Stimulated activated CD8-positive, alpha-beta memory T cell treated with anti-CD3 and anti-CD28 coated beads, Interleukin-7, amount 100 ng/mL, for 24 hours (primary cell): ENCODE measurements at places on chromosomes 7 and 10.

DNA sequence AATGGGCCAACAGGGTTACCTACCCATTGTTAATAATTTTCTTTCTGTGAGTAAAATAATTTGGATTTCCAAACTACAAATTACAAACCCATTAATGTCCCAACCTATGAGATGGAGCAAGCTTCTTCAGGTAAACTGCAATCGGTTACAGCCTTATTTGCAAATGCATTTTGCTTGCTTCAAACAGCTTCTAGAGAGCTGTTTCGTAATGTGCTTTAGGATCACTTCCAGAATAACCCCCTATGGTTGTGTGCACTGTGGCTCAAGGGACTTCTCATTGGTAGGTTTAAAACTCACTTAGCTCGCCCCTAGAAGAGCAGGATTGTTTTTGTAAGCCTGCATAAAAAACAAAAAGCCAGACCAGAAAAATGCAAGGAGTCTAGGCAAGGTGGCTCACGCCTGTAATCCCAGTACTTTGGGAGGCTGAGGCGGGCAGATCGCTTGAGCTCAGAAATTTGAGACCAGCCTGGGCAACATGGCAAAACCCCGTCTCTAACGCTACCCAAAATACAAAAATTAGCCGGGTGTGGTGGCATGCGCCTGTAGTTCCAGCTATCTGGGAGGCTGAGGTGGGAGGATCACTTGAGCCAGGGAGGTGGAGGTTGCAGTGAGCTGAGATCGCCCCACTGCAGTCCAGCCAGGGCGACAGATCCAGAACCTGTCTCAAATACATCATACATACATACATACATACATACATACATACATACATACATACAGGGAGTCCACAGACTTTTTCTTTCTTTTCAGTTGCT, 3.3 kb upstream of the MAP3K8 start:
- DNase-seq = no peak

- DNase-seq = no peak
These were observed 45.4 kb downstream of the FAM53B start for GRCh38 chr10:124698545-124699469.

DNA sequence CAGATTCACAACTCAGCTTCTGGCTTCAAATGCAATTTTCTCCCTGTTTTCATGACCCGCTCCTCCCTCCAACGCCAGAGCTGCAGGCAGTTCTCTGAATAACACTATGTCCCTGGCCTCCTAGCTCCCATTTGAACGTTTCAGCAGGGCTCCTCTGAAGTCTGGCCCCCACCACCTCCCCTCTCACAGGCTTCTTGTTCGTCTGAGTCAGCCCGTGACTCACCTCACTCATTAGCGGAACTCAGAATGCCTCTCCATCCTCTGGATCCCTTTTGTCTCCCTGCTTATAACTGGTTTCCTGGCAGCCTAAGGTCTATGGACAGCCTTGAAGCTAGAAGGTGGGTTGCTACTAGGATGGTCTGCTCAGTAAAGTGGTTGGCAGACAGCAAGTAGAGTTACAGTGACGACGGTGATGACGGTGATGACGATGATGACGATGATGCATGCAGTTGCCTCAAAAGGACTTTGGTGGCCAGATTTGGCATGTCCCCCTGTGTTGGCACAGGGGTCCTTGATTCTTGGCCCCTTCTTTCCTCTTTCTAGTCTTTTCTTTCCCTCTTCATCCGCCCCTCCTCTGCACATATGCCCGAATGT, 83.3 kb upstream of the MKLN1 start:
- no peak for DNase-seq

DNA sequence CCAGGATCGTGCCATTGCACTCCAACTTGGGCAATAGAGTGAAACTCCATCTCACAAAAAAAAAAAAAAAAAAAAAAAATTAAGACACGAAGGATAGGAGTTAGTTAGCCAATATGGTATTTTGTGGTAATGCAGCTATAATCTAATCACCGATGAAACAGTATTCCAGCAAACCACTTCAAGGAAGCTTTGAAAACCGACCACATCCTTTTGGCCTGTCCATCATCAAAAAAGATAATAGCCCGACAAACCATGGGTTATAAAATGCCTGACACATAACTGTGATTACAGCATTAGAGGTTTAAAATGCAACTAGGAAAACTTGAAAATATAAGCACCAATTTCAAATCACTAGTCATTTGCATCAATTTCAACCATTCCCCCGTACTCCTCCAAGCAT, 728.6 kb upstream of the C7orf33 start:
- no peak for DNase-seq

GRCh38 chr10:94546049-94546900, 687 bp downstream of the HELLS start:
- DNase-seq = no peak

DNA sequence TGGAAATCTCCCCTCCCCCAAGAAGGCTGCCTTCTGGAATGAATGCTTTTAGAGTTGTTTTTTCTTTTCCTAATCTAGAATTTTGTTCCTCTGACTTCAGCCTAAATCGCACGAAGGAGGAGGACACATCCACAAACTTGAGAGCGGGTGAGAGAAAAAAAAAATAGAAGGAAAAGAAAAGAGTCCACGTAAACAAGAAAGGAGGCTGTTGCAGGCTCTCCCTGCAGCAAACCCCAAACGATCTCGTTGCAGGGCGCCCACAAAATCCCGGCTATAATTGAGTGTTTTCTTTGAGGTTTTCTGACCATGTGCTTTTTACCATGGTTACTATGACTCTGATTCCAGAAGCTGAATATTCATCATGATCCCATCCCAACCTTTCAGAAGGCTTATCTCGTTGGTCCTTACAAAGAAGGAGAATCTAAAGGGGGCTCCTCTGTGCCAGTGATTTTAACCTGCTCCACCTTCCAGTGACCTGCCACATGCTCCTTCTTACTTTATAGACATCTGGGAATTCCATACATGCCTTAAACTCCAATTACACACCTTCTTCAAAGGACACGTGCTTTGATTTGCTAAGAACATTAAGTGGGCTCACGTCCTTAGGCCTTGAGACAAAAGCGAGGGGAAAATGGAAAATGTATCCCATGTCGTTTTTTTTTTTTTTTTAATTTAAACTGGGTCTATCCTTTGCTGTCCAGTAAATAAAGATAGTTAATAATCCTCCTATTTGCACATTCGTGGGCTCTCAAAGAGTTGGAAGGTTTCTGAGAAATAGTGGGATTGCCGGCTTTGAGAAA, 5.8 kb downstream of the TWIST1 start:
- DNase-seq = no peak

DNA sequence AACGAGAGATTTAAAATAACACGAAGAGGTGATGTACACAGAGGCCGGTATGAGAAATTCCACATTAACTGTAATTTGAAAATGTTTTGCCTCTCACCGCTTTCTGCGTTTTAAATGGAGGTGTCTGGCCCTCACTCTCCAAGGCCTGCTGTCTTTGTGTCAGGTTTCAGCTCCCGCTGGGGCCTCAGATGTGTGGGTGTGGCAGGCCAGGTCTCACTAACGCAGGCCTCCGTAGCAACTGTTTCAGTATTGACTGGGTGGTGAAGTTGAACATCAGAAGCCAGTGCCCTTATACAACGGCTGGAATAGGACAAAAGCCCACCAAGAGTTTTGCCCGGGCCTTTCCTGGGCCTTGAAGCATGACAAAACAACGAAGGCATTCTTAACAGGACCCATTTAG, 303.1 kb downstream of the ADARB2 start:
- DNase-seq = no peak

DNA sequence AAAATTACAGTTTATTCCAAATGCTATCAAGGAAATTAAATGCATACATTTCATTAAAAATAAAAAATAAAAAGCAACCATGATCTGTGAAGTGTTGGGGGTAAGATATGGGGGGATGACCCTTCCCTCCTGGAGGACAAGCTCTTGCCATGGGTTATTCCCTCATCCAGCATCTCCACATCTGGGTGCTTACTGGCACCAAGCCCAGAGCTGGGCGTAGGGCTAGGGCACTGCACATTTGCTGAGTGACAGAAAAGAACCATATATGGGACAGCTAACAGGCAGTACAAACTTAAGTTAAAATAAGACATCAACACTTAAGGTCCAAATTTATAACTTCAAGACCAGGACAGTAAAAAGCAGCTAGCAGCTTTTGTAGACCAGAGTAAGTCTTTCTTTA, 10.2 kb downstream of the CCDC6 start:
- DNase-seq = no peak

- DNase-seq = no peak
These were observed 54.3 kb upstream of the NPY start for GRCh38 chr7:24229481-24230226.

- peak; percentile 40 for DNase-seq
These were observed 70.3 kb upstream of the KMT2E start for GRCh38 chr7:104943502-104944343.

GRCh38 chr10:43250615-43251418, 16.0 kb downstream of the RASGEF1A start:
- no peak for DNase-seq

- DNase-seq = no peak
These were observed at the start of gene INA for GRCh38 chr10:103276896-103277712. INA (plus strand) TSS chr10:103277138; CDS start chr10:103277212, 74 bp downstream.
